ENCODE measurements at places on chromosomes 5 and 9.

GRCh38 chr5:41416336-41416735 is 94.1 kb downstream of the PLCXD3 start:
- DNase-seq: no peak

DNA sequence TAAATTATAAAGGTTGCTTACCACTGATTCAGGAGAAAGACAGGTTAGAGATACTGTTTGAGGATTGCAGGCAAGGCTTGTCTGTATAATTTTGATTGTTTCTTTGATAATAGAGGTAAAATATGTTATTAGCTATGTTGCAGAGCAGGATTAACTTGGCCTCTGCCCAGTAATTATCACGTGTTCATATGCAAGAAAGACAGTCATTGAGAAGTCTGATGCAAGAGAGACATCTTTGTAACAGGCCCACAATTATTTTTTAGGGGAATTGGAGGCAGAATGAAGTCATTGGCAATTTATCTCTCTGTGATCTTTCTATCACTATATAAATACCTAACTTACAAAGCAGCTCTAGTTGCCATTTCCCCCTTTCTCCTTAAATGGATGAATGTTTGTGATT is 46.0 kb downstream of the SLC44A1 start:
- no peak for DNase-seq

DNA sequence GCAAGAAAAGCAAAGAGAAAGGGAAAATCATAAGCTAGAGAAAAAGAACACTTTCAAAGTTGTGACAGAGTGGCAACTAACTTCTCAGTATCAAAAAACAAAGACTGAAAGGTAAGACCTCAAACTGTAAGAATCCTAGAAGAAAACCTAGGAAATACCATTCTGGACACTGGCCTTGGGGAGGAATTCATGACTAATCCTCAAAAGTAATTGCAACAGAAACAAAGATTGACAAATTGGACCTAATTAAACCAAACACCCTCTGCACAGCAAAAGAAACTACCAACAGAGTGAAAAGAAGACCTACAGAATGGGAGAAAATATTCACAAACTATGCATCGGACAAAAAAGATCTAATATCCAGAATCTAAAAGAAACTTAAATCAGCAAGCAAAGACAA is 79.1 kb downstream of the FEM1C start:
- DNase-seq: no peak

DNA sequence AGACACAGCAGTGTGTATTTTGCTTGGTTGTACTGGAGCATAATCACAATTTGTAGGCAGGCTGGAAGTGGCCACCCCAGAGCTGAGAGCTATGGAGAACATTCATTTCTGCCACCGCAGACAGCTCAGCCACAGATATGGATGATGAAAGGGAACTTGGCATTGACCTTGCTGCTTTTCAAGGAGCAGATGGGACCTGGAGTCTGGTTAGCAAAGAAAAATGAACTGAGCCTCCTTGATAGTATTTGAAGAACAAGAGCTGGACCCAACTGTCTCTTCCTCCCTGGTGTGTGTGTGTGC is 395.2 kb upstream of the ZNF462 start:
- DNase-seq: no peak

DNA sequence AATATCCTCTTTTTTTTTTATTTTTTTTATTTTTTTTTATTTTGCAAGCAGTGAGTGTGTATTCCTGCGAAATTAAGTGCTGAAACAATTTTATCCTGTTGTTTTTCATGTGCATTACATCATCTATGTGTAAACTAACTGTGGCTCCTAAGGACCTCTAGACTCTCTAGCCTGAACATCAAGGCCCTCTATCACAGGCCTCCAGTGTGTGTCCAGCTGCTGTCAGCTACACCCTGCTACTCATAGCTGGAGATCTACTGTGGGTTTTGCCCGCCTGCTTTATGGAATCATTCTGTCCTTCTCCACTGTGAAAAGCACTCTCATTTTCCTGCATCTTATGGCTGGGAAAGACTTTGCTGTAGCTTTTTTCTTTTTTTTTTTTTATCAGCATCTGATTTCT is 157.8 kb downstream of the KCTD16 start:
- DNase-seq: no peak

GRCh38 chr9:115939065-115939765 is 214.4 kb upstream of the PAPPA start:
- DNase-seq: no peak

GRCh38 chr5:22908129-22908528 is 55.0 kb upstream of the CDH12 start:
- DNase-seq: no peak

DNA sequence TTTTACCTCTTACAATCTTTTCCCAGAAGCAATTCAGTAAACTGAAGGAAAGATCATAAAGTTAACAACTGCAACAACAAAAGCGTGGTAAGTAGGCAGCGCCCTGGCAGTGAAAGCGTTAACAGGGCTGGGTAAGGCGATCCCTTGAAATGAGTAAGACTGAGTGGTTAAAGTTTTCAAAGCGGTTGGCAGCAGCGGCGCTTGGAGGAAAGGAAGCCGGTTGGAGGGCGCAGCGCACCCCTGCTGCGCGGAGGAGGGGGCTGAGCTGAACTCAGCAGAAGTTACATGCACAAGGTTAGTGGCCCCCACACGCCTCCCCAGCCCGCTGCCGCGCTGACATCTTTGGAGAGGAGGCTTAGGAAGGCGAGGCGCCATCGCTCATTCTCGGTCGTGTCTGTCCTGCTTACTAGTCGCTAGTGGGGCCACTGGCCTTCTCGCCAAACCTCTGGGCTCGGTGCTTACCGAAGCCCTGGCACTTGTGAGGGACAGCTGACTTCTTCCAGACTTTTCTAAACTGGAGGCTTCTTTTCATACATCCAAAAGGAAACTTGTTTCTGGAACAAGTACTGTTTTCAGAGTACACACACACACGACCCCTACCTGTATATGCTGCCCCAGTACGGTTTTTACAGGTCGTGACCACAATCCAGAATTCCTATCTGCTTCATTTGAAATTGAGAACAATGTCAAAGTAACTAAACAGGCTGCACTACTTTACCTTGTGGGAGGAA is at the start of gene SH3RF2:
SH3RF2 (plus strand) TSS at position 178 of the 731 bp plus-strand sequence. CDS start 1,351 bp downstream, outside the sequence.
- DNase-seq: no peak

DNA sequence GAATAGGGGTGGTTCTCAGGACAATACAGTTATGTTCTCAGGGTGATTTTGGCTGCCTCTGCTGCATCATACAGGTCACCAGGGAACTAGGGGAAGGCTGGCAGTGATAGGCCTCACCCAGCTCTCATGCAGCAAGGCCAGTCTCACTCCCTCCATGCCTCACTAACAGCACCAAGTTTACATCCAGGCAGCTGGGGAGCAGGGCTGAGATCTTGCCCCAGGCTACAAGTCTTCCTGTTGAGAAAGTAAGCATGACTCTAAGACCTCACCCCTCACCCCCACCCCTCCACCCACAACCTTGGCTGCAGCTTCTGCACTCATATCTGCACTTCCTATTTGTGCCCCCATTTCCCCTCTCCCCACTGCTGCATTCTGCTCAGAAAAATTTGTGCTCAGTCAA is 481.2 kb downstream of the ACTL7B start:
- no peak for DNase-seq

GRCh38 chr9:120358877-120359276 is 221.1 kb downstream of the CDK5RAP2 start:
- DNase-seq: no peak

GRCh38 chr5:66248874-66249273 is 104.8 kb downstream of the SREK1 start:
- DNase-seq: no peak

GRCh38 chr9:94002316-94003140 is 47.4 kb upstream of the BARX1 start:
- no peak for DNase-seq

DNA sequence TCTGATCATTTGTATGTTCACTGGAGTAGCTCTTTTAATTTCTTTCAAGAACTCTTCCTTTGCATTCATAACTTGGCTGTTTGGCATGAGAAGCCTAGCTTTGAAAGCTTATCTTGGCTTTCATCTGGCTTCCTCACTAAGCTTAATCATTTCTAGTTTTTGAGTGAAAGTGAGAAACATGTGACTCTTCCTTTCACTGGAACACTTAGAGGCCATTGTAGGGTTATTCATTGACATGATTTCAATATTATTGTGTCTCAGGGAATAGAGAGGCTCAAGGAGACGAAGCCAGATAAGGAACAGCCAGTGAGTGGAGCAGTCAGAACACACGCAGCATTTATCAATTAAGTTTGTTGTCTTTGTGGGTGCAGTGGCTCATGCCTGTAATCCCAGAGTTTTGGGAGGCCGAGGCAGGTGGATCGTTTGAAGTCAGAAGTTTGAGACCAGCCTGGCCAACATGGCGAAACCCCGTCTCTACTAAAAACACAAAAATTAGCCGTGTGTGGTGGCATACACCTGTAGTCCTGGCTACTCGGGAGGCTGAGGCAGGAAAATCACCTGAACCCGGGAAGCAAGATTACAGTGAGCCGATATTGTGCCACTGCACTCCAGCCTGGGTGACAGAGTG is 98.3 kb downstream of the UGCG start:
- DNase-seq: no peak

All from stimulated activated CD8-positive, alpha-beta memory T cell treated with anti-CD3 and anti-CD28 coated beads, Interleukin-4, amount 100 ng/mL, for 1 hour (primary cell).